ENCODE measurements at places on chromosomes 3 and 15. TPM values are rescaled to one million over a fixed set of nuclear protein-coding genes. Genes with fewer than 3 reads are reported as not detected.
A peak's percentile ranks its signal among the peaks of the same experiment; 100 is the strongest.

DCLK3 gene
- total RNA-seq: not detected

KIF9 gene
- total RNA-seq: 2.9 TPM

DMXL2 gene
- 6.1 TPM for total RNA-seq

EXD1 gene
- not detected for total RNA-seq

CSNK1G1 gene
- 25.6 TPM for total RNA-seq

BNC1 gene
- total RNA-seq: not detected

KBTBD13 gene
- total RNA-seq: not detected

ASB14 gene
- not detected for total RNA-seq

THAP10 gene
- total RNA-seq: not detected

CD200R1 gene
- total RNA-seq: 10.1 TPM

CAMP gene
- total RNA-seq: not detected

DAPK2 gene
- 0.78 TPM for total RNA-seq

MRPS25 gene
- total RNA-seq: 55.7 TPM

SLC15A2 gene
- total RNA-seq: 1.6 TPM

GOLGA8Q gene
- total RNA-seq: 0.47 TPM

PPP1R14D gene
- total RNA-seq: not detected

DNAJB8 gene
- not detected for total RNA-seq

RBP2 gene
- not detected for total RNA-seq

PP2D1 gene
- total RNA-seq: not detected

MAP1A gene
- total RNA-seq: 3.1 TPM

LMAN1L gene
- 0.43 TPM for total RNA-seq

DNA sequence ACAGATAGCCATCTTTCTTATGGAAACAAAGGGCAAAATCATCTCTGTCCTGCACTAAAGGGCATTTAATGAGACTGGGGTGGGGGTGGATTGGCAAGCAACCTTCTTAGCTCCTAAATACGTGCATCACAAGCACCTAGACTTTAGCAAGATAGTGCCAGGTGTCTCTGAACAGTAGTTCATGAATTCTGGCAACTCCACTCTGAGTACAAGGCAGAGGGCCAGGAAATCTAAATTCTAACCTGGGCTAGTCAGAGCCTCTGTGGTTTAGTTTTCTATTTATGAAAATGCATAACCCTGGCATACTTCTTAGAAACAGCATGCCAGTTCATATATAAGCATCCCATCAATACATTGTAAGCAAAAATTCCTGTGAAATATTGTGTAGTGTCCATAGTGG, 788.5 kb downstream of the MCTP2 start:
- no peak overlapping the region for H3K4me3 ChIP-seq
- no peak overlapping the region for H3K27ac ChIP-seq
- H3K27me3 ChIP-seq: no peaks in the 10 kb centered on the region
- DNase-seq: no peak
- H3K4me1 ChIP-seq: no peaks in the 10 kb centered on the region
- H3K36me3 ChIP-seq: no peaks in the 10 kb centered on the region

- peak overlapping the region; percentile 86 for H3K4me3 ChIP-seq
- H3K27ac ChIP-seq: peak overlapping the region; percentile 75
- H3K27me3 ChIP-seq: no peaks in the 10 kb centered on the region
- peaks cover 24% of the 10 kb centered on the region for H3K4me1 ChIP-seq
- H3K36me3 ChIP-seq: peaks cover 4% of the 10 kb centered on the region
- no peak for DNase-seq
These were observed 16.5 kb upstream of the CLK3 start for GRCh38 chr15:74599156-74599555.

DNA sequence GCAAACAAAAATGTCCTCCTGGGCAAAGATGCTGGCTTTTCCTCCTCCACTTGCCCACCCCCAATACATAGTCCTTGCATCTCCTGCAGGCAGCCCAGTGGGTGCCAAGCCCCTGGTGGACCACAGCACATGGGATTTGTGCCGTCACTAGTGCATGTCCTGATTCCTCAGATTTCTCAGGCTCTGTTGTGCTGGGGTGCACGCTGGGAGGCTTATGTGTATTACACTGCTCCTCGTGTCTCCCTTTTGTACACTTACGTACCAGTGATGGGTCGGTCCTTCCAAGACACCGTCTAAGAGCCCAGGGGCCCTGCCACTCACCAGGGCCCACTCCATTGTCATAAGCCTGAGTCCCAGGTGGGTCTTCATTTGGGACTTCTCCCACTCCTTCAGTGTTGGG, 70.1 kb downstream of the PLXNA1 start:
- no peaks in the 10 kb centered on the region for H3K36me3 ChIP-seq
- H3K4me1 ChIP-seq: no peaks in the 10 kb centered on the region
- H3K27me3 ChIP-seq: no peaks in the 10 kb centered on the region
- H3K4me3 ChIP-seq: no peak overlapping the region

- no peak overlapping the region for H3K4me3 ChIP-seq
- no peak for DNase-seq
- H3K27ac ChIP-seq: no peak overlapping the region
- H3K4me1 ChIP-seq: no peaks in the 10 kb centered on the region
- H3K27me3 ChIP-seq: no peaks in the 10 kb centered on the region
These were observed 633.9 kb upstream of the TGFBR2 start for GRCh38 chr3:29972320-29972993.

- no peaks in the 10 kb centered on the region for H3K4me1 ChIP-seq
- H3K27ac ChIP-seq: no peak overlapping the region
- H3K36me3 ChIP-seq: no peaks in the 10 kb centered on the region
- no peak for DNase-seq
These were observed 227.6 kb downstream of the KLF13 start for GRCh38 chr15:31554261-31554660.

GRCh38 chr15:83616840-83617239, 37.1 kb upstream of the ADAMTSL3 start:
- no peak overlapping the region for H3K4me3 ChIP-seq
- H3K27ac ChIP-seq: no peak overlapping the region
- no peak for DNase-seq
- H3K27me3 ChIP-seq: peaks cover 7% of the 10 kb centered on the region
- H3K4me1 ChIP-seq: no peaks in the 10 kb centered on the region

DNA sequence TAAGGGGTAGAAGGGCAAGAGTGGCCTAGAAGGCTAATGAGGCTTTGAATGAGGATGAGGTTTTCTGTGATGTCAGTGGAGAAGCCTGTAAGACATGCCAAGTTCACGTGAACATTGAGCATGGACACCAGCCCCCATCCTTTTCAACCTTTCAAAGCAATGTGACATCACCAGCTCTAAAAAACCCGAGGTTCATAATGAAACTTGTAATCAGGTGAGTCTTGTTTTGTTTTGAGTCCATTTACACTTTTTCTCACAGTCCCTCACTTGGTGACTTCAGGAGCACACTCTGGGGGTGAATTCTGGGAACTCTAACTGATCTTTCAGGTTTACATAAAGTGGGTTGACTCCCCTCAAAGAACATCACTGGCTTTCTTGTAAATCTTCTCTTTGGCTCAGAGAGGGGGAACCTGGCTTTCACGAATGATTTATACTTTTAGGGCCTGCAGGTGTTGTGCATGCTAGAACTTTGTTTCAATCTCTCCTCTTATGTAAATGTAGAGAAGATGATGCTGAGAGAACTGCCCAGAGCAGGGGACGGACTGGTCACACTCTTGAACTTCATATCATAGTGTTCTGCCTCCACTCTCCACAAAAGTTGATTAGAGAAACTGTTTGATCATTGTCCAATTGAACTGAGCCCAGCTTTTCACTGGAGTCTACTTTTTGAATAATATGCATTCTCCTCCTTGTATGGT, 224.7 kb upstream of the SATB1 start:
- peak; percentile 10 for DNase-seq
- no peaks in the 10 kb centered on the region for H3K4me1 ChIP-seq

GRCh38 chr15:28154283-28154682, 55.2 kb upstream of the OCA2 start:
- H3K4me1 ChIP-seq: no peaks in the 10 kb centered on the region
- H3K27ac ChIP-seq: no peak overlapping the region
- no peaks in the 10 kb centered on the region for H3K27me3 ChIP-seq
- DNase-seq: no peak
- H3K4me3 ChIP-seq: no peak overlapping the region
- H3K36me3 ChIP-seq: peaks cover 5% of the 10 kb centered on the region

- no peak overlapping the region for H3K4me3 ChIP-seq
- H3K27ac ChIP-seq: no peak overlapping the region
- DNase-seq: no peak
- no peaks in the 10 kb centered on the region for H3K4me1 ChIP-seq
- no peaks in the 10 kb centered on the region for H3K27me3 ChIP-seq
- no peaks in the 10 kb centered on the region for H3K36me3 ChIP-seq
These were observed 2.8 kb downstream of the CAV3 start for GRCh38 chr3:8736436-8736835.

- no peaks in the 10 kb centered on the region for H3K27me3 ChIP-seq
- DNase-seq: no peak
- H3K4me1 ChIP-seq: no peaks in the 10 kb centered on the region
- H3K36me3 ChIP-seq: peaks cover 22% of the 10 kb centered on the region
These were observed 30.5 kb downstream of the CLASP2 start for GRCh38 chr3:33687406-33688010.

DNA sequence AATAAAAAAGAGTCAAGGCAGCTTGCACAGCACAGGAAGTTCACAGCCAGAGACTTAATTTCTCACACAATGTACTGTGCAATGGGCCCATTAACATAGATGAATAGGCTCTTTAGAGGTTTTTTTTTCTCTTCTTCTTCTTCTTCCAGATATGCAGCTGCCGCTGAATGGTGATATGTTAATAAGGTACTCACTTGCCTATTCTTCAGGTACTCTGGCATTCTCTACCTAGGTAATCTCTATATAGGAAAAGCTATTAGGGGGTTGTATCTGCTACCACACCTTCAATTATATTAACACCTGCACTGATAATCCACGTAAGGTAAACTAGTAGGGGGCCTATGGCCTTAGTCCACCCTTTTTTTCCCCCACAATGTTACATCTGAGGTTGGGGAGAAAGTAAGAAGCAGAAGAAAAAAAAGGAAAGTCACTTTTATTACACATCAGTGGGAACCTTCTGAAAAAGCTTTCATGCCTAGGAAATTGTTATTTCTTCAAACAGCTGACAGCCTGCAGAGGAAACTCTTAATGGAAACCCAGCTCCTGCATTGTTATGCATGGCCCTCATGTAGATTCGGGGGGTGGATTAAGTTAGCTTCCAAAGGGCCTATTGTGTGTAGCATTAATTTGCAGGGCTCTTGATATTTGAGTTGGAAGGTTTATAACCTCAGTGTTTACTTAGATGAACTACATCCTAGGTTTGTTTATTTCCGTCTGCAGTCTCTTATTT, 525.5 kb downstream of the ZIC1 start:
- H3K4me1 ChIP-seq: no peaks in the 10 kb centered on the region
- H3K36me3 ChIP-seq: no peaks in the 10 kb centered on the region
- no peak overlapping the region for H3K4me3 ChIP-seq
- H3K27me3 ChIP-seq: no peaks in the 10 kb centered on the region
- DNase-seq: no peak

GRCh38 chr15:64807751-64808222, 17.7 kb downstream of the PIF1 start:
- H3K27ac ChIP-seq: no peak overlapping the region
- no peak overlapping the region for H3K4me3 ChIP-seq
- no peak for DNase-seq

DNA sequence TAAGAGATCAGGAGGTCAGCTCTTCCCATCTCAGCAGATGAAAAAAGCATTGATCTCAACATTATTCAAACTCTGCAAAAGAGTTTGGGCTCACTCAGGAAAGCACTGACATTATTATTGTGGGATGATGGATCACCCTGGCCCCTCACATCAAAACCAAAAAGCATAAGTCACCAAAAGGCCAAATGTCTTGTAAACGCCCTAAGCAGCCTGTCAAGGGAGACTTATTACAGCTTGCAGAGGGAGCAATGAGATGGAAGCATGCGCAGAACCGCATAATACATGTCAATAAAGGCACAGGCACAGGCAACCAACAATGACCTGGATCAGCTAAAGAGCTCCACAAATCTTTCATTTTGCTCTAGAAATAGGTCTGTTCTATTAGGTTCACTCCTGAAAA, 4.6 kb downstream of the FSIP1 start:
- H3K27ac ChIP-seq: no peak overlapping the region
- peaks cover 13% of the 10 kb centered on the region for H3K4me1 ChIP-seq
- H3K27me3 ChIP-seq: no peaks in the 10 kb centered on the region
- no peaks in the 10 kb centered on the region for H3K36me3 ChIP-seq

DNA sequence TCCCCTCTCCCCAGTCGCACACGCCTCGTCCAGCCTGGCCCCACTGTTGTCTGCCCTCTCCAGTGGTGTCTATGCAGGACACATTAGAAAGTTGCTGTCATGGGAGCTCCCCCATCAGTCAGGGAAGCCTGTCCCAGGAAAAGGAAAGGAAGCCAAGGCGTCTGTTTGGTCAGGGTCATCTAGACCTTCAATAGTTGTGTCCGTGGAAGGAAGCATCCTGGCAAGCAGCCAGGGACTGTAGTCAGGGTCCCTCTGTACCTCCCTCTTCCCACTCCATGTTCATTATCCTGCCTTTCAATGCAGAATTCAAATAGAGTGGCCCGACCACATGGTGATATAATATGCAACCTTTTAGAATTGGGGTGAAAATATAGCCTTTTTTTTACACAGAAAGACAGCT, 60.7 kb upstream of the RAB6B start:
- no peaks in the 10 kb centered on the region for H3K4me1 ChIP-seq
- DNase-seq: no peak
- no peaks in the 10 kb centered on the region for H3K27me3 ChIP-seq
- H3K27ac ChIP-seq: no peak overlapping the region
- no peak overlapping the region for H3K4me3 ChIP-seq

DNA sequence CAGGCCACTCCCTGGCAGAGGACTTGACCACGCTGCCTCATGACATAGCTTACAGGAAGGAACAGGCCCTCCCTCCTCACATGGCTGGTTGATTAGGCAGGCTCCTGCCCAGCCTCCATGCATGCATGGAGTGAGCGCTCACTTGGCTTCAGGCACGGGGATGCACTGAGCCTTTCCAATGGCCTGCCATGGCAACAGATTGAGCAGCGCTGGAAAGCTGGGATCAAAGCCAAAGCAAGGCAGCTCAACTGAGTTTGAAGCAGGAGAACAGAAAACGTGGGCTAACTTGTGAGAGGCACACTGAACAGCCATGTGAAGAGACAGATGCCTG, 5.9 kb upstream of the GRAMD2A start:
- DNase-seq: no peak
- no peak overlapping the region for H3K4me3 ChIP-seq
- no peak overlapping the region for H3K27ac ChIP-seq

DNA sequence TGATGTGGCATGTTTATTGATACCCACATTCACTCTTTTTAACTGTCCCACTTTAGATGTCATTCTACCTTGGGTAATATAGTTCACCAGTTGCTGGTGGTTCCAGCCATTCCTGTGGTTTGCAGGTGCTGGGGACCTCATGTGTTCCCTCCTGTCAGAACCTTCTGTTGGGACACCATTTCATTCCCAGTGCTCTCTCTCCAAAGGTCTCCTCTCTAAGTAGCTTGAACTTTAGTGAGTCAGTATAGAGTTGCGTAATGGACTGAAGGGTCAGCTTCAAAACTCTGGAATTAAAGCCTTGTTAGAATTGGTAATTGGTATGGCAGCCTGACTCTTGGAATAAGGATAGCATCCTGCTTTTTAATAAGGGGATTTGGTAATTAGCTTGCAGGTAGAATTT, 108.5 kb downstream of the PLCL2 start:
- no peak for DNase-seq
- H3K27me3 ChIP-seq: no peaks in the 10 kb centered on the region
- H3K27ac ChIP-seq: no peak overlapping the region
- no peaks in the 10 kb centered on the region for H3K36me3 ChIP-seq
- peaks cover 38% of the 10 kb centered on the region for H3K4me1 ChIP-seq

- H3K27me3 ChIP-seq: no peaks in the 10 kb centered on the region
- no peak overlapping the region for H3K4me3 ChIP-seq
- H3K4me1 ChIP-seq: no peaks in the 10 kb centered on the region
- no peak overlapping the region for H3K27ac ChIP-seq
These were observed 110.6 kb downstream of the MAGI1 start for GRCh38 chr3:65928110-65928509.

- DNase-seq: no peak
- H3K4me1 ChIP-seq: peaks cover 5% of the 10 kb centered on the region
- no peak overlapping the region for H3K27ac ChIP-seq
- H3K4me3 ChIP-seq: no peak overlapping the region
These were observed 85.7 kb downstream of the OXNAD1 start for GRCh38 chr3:16350597-16351318.

Data from T-cell (primary cell).